NCI-H524 (cell line): ENCODE measurements at places on chromosomes 3 and 15.

GRCh38 chr3:114756506-114757279 is 390.4 kb downstream of the ZBTB20 start:
- DNase-seq, result peak; percentile 8

DNA sequence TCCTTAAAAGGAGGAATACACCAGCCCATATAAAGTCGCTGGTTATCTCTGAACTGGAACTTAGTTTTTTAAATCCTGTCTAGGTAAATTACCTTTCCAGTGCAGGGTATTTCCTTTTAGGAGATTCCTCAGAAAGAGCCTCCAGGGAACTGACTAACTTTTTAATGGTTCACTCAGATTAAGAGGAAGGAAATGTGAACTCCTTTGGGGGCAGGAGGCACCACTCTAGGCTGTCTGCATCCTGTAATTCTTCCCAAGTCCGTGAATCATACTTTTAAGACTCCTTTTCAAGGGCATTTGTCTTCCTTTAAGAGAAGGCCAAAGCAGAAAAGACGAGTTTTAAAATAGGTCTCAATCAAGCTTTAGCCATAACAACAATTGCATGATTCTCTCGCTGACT is 871.2 kb upstream of the NR2F2 start:
- no peak for DNase-seq

- no peak for DNase-seq
These were observed 358.1 kb upstream of the TRIM42 start for GRCh38 chr3:140319739-140320138.

GRCh38 chr15:74540161-74540760 is 759 bp upstream of the ARID3B start:
- no peak for DNase-seq

DNA sequence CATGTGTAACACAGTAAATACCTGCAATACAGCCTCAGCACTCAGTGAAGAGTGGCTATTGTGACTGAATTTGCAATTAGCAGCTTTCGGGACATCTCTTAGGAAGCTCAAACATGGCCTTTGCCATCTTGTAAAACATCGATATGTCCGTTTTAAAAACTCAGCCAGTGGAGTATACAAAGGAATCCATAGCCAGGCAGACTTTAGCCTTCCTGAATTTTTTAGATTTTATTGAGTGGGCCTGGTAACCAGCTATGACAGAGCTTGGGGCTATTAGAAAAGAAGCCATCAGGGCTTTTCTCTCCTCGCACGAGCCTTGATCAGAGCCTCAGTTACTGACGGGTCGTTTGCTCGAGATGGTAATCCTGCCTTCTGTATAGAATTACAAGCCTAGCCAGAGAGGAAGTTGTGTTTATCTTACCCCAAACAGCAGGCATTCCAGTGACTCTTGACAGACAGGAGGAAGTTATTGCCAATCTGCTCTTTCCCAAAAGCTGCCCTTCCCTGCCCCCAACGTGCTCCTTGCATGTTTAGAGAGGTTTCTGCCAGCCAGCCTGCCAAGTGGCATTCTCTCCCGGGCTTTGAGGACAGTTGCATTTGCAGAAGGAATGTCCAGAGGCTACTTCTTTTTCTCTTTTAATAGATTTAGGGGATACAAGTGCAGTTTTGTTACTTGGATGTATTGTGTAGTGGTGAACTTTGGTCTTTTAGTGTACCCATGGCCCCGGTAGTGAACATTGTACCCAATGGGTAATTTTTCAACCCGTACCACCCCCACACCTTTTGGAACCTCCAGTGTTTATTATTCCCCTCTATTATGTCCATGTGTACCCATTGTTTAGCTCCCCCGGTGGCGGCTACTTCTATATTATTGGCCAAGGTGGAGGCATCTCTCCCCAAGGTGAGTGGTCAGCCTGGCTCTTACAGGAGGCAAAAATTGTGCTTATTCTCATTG is 40.6 kb downstream of the ITPR1 start:
- DNase-seq, result peak; percentile 87

DNA sequence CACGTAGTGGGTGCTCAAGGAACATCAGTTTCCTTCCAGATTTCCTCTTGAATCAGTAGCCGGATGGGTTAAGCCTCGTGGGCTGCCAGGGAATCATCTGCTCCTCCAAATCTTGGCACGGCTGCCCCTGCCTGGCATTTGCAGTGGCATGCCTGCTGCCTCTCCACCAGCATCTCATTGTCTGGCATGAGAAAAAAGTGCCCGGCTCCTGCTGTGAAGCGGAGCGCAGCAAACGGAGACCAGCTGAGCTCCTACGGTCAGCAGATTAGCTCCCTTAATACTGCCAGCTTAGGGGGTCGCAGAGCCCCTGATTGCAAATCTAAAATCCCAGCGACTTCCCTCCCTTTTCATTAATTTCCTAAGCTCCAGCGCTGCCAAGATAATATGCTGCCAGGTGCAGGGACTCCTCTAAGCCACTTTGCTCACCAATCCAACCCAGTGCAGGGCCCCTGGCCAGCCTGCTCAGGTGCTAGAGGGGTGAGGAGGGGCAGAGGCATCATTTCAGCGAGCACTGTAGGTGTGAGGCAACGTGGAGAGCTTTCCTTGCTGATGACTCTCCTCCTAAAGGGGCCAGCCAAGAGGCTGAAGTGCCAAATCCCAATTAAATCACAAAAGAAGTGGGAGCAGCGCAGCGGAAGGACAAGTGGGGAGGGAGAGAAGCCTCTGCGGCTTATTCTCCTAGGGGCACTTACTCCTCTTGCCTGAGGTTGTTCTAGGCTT is 49.6 kb upstream of the ST8SIA2 start:
- DNase-seq, result peak; percentile 95
